NCI-H1694 (cell line): ENCODE measurements at places on chromosomes 7 and 10.

DNA sequence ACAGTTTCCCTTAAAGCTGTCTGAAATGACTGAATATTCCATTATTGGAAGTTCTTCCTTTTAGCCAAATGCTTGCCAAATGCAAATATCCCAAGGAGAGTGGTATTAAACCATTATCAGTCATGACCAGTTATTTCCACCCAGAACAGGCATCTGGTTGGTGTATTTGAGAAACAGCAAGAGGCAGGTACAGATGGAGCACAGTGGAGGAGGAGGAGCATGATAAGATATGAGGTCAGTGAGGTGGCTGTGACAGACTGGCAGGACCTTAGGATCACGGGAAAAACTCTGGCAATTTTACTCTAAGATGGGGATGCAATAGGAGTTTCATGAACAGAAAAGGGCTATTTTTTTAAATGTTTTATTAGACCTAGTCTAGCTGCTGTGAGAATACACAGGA, 6.4 kb downstream of the HEPACAM2 start:
- no peak for DNase-seq

- no peak for DNase-seq
These were observed 20.9 kb upstream of the INMT start for GRCh38 chr7:30730996-30731395.

- no peak for DNase-seq
These were observed 47.7 kb downstream of the FBXW4 start for GRCh38 chr10:101647255-101647654.

- DNase-seq = no peak
These were observed 415.5 kb downstream of the GLRX3 start for GRCh38 chr10:130551676-130552075.

- DNase-seq = no peak
These were observed 202.1 kb downstream of the USP6NL start for GRCh38 chr10:11409357-11409756.

DNA sequence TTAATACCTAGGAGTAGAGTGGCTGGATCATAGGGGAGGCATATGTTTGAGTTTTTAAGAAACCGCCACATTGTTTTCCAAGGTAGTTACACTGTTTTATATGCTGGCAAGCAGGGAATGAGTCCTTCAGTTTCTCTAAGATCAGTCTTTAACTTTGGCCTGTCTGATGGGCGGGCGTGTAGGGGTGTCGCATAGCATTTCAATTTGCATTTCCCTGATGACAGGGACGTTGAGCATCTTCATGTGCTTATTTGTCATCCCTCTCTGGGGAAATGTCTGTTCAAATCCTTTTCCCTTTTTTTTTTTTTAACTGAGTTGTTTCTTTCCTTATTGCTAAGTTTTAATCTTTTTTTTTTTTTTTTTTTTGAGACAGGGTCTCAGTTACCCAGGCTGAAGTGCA, 9.8 kb downstream of the MTG1 start:
- no peak for DNase-seq

DNA sequence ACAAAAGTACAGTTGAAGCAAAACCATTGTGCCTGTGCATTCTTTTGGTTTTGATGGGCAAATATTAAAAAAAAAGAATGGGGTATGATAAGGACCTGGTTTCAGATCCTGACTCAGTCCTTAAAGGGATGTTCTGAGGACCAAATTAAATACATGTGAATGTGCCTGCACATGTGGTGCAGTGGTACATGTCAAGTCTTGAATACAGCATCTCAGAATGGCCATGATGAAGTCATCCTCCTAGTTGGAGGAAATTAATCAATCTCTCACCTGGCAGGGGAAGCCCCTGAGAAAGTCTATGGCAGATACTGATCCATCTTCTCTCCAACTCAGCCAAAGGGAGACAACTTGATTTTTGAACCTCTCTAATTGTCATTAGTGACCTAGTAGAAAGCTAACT, 207.0 kb downstream of the SUGCT start:
- no peak for DNase-seq

- DNase-seq = no peak
These were observed 46.5 kb downstream of the INPP5F start for GRCh38 chr10:119772334-119772733.

GRCh38 chr10:96918214-96919002, 86.3 kb downstream of the LCOR start:
- no peak for DNase-seq

GRCh38 chr7:51577390-51577789, 260.8 kb upstream of the COBL start:
- no peak for DNase-seq

DNA sequence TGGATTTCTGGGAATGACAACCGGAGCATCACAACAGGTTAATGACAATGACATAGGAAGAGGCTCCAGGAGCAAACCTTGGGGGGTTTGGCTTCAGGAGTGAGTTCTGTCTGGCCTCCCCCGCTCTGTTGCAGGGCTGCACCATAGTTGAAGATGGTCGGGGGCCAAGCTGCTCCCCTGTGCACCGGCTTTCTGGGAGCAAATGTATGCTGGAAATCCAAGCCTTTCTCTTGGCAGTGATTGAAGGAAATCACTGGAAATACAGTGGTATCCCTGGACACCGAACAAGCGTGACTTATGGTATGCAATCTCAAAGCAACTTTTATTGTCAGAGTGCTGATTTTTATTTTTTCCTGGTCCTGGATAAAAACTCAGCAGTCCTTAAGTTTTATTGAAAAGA, 251.9 kb upstream of the ZNF32 start:
- no peak for DNase-seq

- no peak for DNase-seq
These were observed 76.6 kb downstream of the SLC16A9 start for GRCh38 chr10:59633063-59633462.

DNA sequence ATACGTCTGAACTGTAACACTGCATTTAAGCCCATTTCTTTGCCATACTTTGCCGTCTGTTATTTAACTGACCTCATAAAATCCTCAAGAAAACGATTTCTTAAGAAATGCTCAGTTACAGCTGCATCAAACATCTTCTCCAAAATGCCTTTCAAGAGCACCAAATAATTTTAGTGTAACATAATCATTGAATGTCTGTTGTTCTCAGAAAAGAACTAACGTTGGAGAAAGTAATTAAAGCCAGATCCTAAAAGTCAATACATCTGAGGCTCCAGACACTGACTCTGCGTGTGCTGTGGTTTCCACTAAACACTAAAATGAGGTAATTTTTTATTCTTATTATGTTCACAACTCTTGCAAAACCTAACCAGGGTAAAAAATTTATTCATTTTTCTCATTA, 63.7 kb upstream of the LRRC17 start:
- DNase-seq = no peak

- no peak for DNase-seq
These were observed 311.4 kb upstream of the AKR1E2 start for GRCh38 chr10:4514445-4515108.

- DNase-seq = no peak
These were observed 102.3 kb downstream of the TBXAS1 start for GRCh38 chr7:139931190-139931934.

DNA sequence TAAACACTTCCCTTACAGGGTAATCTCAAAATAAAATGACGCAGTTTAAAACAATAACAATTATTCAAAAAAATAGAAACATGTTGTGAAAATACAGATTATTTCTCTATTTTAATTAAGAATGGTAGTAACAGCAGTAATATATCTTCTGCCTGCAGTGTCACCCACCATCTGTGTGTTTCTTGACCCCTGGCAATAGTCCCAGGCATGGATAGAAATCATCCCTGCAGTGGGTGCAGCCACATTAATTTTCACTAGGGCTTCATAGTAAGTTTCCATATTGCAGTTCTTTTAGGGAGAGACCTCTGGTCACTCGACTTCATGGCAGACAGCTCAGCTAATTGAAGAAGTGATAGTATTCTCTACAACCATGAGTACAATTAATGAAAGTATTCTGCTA, 470.1 kb upstream of the TEX47 start:
- DNase-seq = no peak

- no peak for DNase-seq
These were observed 72.7 kb downstream of the PTPRZ1 start for GRCh38 chr7:121945480-121946236.

DNA sequence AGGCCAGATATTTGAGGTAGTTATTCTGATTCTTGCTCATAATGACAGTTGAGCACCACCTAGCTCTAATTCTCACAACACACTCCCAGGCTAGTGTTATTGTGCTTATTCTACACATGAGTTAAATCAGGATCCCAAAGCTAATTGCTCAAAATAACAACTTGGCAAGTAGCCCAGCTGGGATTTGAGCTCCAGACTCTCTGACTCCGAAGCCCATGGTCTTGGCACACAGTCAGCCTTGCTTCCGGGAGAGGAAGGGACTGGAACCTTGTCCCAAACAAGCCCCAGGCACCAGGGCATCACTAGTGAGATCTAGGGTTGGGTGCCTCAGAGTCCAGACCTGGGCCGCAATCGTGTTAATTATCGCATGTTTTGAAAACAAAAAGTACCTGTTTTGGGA, 101.4 kb downstream of the GPAM start:
- peak; percentile 65 for DNase-seq

GRCh38 chr7:31084226-31084625, 32.1 kb downstream of the ADCYAP1R1 start:
- DNase-seq = no peak

DNA sequence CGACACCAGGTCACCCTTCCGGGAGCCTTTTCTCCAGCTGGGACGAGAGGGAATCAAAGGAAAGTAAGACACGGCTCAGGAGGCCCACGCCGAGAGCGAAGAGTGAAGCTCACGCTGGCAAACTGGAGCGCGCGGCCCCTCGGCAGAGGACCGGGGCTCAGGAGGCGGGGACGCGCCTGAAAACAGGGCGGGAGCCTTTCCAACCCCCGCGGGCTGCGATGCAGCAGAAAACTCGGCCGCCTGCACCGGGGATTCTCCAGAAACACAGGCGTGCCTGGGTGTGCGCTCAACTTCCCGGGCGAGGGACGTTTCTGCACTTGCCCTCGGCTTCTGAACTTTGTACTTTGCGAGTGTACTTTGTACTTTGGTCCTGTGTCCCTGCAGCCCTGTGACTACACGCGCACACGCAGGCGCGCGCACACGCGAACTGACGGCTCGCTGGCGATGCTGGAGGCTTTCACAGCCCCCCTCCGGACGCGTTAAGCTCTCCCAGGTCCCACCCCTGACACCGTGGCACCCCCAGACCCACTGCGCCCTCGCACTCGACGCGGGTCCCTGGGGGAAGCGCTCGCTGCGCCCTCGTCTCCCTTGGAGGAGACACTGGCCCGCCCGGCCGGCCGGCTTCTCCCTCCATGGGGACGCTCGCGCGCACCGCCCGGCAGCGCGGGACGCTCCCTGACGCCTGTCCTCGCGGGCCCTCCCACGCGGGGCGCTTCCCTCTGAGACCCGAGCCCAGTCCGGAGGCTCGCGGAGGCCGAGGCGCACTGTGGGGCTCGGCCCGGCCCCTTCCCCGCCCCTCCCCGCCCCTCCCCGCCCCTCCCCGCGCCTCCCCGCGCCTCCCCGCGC, 588 bp upstream of the PAOX start:
- no peak for DNase-seq

- DNase-seq = peak; percentile 59
These were observed 83.9 kb downstream of the CHN2 start for GRCh38 chr7:29278337-29279069.

GRCh38 chr7:104804696-104805095, 209.3 kb upstream of the KMT2E start:
- no peak for DNase-seq

GRCh38 chr7:11714676-11715075, 117.3 kb downstream of the THSD7A start:
- no peak for DNase-seq

DNA sequence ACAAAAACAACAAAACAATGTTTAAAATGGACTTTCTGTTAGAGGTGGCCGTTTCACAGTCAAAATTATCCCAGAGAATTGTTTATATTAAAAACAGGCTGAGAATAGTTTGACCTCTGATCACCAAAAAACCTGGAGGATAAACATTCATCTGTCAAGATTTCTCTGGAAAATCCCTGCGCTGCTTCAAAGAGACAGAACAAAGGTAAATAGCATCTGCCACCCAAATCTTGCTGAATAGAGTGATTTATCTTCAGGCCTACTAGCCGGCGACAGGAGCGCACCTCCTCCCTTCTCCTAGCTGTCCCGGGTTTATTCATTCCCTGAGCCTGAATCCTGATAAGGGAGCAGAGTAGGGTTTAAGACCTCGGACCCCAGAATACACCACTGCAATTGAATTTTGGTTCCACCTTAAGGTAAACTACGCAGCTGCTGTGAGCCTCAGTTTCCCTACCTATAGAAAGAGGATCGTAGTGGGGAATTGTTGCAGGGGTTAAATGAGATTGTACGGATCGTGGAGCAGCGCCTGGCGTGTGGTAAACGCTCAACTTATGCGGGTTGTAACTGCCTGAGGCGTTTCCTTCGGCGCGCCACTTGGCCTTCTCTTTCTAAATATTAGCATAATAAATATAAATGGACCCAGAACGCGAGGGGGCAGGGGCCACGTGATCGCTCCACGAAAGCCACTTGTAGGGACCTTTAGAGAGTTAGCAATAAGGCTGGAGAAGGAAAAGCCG, 498 bp upstream of the ST7 start:
- peak; percentile 64 for DNase-seq

- peak; percentile 45 for DNase-seq
These were observed 56.0 kb upstream of the BTRC start for GRCh38 chr10:101297901-101298486.

DNA sequence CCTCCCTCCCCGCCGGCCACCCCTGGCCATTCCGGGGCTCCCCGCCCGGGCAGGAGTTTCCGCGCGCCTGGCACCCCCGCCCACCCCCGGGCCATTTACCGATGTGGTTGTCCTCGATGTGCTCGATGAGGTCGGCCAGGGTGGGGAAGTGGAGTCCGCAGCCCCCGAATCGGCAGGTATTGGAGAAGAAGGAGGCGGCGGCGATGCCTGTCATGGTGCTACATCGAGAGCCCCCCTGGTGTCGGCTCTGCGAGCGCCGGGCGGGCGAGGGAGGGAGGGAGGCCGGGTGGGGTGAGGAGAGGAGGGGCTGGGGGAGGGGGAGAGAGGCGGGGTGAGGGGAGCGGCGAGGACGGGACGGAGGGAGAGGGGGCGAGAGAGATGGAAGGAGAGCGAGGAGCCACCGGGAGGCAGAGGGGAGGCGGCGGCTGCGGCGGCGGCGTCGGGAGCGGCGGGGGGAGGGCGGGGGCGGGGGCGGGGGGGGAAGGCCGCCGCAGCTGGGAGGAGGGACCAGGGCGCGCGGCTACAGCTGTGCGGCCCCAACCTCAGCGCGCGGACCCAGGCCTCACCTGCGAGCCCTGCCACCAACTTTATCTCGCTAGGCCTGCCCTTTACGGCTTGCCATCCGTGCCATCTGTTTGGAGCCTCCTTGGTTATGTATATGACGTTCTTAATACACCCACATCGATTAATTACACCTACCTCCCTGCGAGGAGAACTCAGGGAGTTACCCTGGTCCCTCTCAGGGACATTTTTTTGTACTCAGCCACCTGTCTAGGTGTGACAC, at the start of gene JAZF1:
JAZF1 (minus strand) TSS at position 432 of the 784 bp plus-strand sequence.
- peak; percentile 35 for DNase-seq

- DNase-seq = no peak
These were observed 313.0 kb upstream of the FZD1 start for GRCh38 chr7:90951229-90951628.

- DNase-seq = peak; percentile 21
These were observed 5.1 kb upstream of the CDHR3 start for GRCh38 chr7:105958012-105958411.

- no peak for DNase-seq
These were observed 149.1 kb downstream of the EBF3 start for GRCh38 chr10:129814681-129815646.

GRCh38 chr7:132004529-132004928, 448.1 kb upstream of the PODXL start:
- DNase-seq = peak; percentile 47
